GM19239 (cell line): ENCODE measurements at places on chromosomes 7 and 10.

- DNase-seq = no peak
These were observed 64.9 kb downstream of the GPR37 start for GRCh38 chr7:124700655-124701054.

- DNase-seq = no peak
These were observed 181.1 kb upstream of the IMMP2L start for GRCh38 chr7:111743244-111743847.

- no peak for DNase-seq
These were observed 369.7 kb downstream of the PLXNA4 start for GRCh38 chr7:132206594-132206993.

DNA sequence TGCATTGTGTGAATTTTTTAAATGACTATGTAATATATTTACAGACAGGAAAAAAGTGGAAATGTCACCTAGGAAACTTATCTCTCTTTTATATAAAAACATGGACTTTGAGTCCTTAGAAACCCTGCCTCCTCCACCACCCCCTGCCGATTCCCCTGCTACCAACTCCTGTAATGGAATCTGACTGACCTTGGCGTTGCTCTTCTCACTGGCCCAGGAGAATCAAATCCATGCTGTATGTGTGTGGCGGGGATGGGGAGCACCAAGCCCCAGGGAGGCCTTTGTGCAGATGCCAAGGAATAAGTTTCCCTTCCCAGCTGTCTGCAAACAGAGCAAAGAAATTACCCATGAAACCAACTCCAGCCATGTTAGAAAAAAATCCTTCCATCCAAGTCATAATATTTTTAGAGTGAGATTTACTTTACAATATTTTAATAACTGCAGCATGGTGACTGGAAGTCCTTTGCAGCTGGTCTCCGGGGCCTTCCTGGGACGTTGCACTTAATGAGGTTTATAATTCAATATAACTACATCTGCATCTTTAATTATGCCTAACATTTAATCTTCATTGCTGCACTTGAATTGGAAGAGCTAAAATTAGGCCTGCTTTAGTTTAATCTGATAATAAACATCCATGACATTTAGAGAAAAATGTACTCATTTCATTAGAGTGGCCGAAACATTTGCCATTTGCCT is 111.4 kb upstream of the CACUL1 start:
- DNase-seq = no peak

- no peak for DNase-seq
These were observed 2.1 kb upstream of the PBLD start for GRCh38 chr10:68334672-68335467.

GRCh38 chr10:132297526-132297925 is 10.2 kb downstream of the STK32C start:
- no peak for DNase-seq

DNA sequence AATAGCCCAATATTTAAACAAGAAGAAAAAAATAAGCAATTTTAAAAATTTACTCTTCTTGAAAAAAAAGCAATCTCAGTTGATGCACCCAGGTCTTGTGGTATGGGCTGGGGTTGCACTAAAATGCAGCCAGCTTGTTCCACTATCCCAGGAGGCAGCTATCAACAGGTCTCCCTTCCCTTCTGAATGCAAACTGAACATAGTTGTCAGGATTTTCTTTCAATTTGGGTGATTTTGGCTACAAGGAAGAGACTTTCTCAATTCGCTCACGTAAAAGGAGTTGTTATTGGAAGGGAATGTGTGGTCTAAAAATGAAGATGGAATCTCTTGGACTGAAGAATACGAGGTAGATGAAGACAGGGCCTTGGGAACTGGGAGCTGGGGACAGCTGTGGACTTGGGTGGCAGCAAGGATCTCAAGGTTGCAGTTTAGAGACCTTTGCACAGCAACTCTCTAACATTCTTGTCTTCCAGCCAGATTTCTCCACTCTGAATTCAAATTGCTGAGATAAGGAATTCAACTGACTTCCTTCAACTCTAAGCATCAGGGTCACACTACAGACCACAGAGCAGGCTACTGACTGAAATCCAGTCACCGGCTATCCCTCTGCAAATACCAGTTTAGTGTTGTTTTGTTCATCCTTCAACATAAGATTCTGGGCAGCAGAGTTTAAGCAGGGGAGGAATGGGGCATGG is 3.1 kb upstream of the TMEM26 start:
- DNase-seq = no peak

GRCh38 chr7:151940048-151940811 is 16.0 kb upstream of the GALNTL5 start:
- DNase-seq = no peak

DNA sequence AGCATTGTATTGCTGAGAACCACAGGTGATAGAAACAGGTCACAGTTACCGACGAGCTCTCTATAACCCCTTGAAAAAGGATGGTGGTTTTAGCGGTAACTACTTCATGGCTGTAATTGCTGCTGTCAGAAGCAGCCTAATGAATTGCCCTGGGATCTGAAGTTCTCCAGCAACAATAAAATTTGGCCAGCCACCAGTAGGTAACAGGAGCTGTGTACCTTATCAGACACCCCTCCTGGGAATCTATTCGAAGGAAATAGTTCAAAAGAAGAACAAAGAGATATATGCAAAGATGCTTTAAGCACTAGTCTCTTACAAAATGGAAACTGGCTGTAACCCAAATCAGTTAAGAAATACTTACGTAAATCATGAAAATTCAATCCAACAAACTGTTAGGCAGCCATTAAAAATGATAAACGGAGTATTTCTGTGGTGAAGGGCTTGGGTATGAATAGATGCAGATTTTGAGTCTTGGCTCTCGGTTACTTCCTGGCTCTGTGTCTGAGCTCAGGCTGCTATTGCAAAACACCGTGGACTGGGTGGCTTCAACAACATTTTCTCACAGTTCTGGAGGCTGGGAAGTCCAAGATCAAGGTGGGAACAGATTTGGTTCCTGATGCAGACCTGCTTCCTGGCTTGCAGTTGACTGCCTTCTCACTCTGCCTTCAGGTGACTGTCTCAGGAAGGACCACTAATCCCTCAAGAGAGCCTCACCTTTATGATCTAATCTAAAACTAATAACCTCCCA is 1.6 kb downstream of the MSRB2 start:
- no peak for DNase-seq

DNA sequence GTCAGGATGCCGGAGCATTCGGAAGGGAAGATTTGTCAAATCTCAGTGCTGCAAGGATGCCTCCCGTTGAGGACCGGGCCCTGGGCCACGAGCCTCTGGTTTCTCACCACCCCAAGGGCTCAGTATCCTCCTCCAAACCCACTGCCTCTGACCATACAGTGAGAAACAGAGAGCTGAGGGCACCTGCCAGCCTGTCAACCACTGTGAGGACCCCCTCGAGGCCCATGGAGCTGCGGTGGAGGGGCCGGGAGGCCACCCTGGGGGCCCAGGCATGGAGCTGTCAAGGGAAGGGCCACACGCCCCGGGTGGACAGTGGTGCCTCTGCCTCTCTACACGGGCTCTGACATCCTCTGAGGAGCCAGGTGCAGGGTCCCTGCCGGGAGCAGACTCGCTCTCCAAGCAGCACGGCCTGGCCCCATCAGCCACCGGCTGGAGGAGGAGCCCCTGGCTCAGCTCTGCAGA is 248.0 kb upstream of the TCERG1L start:
- DNase-seq = no peak

DNA sequence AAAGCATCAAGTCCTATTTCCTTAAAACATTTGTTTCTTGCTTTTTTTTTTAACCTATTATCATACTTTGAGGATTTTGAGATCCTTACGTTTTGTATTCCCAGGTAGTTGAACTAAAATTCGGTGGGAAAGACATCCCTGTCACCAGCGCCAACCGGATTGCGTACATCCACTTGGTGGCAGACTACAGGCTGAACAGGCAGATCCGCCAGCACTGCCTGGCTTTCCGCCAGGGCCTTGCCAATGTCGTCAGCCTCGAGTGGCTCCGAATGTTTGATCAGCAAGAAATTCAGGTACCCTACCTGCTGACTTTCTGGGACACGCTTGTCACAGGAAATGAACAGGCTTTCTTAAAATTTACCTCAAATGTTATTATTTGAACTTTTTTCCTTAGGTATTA is 83.0 kb upstream of the DNAJB6 start:
- no peak for DNase-seq

DNA sequence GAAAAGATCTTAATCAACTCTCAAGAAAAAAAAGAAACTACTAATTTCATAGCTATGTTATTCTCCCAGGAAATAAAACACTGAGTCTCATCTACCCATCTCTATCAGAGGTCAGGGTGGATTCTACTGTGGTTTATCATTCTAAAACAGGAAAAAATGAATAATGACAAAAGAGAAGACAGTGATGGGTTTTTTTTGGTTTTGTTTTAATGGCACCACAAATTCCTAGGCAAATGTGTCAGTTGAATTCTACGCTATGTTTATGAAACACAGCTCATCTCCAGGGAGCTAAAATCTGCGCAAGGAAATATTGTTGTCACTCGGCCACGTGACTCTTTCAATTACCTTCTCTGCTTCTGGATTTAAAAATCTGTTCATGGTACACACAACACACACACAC is 393.4 kb upstream of the SORCS1 start:
- DNase-seq = no peak

GRCh38 chr7:113657603-113658002 is 261.2 kb downstream of the PPP1R3A start:
- DNase-seq = no peak

- DNase-seq = no peak
These were observed 129.3 kb downstream of the GLI3 start for GRCh38 chr7:42107484-42108240.

DNA sequence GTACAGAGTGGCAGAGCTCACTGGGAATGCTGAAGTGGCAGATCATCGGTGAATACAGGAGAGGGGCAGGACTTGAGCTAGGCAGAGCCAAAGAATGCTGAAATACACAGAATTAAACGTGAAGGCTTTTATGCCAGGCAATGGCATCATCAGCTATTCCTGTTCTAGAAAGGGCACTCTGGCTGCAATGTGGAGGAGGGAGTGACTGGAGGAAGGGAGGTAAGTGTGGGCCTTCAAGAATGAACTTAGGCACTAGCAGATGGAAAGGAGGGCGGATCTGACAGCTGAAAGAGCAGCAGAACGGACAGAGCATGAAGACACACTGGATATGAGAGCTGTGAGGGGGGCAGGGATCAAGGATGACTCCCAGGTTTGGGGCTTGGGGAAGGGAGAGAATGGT is 12.0 kb upstream of the TM9SF3 start:
- DNase-seq = no peak

GRCh38 chr10:16987206-16987621 is 142.4 kb downstream of the CUBN start:
- DNase-seq = no peak

DNA sequence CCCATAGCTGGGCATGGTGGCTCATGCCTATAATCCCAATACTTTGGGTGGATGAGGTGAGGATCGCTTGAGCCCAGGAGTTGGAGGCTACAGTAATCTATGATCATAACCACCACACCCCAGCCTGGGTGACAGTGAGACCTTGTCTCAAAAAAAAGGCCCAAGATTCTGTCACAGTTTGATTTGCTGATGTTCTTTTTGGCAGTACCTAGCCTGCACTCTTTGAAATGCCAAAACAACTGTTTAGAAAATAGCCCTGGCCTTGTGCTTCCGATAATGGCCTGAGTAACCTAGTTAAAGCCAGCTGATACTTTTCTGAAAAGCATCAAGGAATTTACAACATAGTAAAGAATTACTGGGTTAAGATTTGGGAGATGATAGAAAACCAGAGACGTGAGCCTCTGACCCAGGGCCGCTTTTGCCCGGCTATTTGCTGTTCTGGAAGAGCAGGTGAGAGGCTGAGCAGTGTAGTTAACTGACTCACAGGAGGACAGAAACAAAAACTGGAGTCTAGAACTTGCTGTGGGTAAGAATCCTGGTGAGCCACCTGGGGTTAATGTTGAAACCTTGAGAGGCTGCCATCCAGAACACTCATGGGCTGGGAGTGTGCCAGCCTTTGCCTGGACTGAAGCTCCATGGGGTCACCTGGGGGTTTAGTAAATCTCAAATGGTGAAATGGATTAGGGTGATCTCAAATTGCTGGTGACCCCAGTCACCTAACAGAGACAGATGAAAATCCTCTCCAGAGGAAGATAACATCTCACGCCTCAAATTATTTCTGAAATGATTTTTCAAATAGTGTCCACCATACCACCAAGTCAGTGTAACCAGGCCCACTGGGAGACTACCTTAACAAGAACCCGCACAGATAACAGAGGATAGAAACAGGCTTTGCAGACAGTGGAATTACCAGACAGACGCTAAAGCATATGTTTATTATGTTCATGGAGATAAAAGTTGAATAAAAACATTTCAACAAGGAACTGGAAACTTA is 51.8 kb downstream of the GALNT11 start:
- DNase-seq = no peak

DNA sequence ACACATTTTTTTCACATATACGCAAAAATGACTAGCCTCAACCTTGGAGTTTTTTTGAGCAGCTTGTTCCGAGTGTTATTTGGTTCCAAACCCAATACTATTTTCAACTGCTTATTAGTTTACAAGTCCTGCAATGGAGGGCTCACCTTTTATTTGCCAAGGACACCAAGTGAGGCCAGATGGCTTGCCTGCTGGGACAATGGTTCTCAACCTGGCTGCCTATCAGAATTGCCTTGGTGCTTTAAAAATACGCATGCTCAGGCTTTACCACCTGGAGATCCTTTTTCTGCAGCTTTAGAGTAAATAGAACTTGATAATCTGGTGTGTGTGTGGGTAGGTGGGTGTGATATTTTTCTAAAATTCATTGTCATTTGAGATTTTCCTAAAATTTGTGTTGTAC is 276.8 kb downstream of the MTERF1 start:
- DNase-seq = no peak

- no peak for DNase-seq
These were observed 112.0 kb downstream of the NPTX2 start for GRCh38 chr7:98729121-98729520.

- DNase-seq = no peak
These were observed 79.8 kb downstream of the CHN2 start for GRCh38 chr7:29274146-29275017.

DNA sequence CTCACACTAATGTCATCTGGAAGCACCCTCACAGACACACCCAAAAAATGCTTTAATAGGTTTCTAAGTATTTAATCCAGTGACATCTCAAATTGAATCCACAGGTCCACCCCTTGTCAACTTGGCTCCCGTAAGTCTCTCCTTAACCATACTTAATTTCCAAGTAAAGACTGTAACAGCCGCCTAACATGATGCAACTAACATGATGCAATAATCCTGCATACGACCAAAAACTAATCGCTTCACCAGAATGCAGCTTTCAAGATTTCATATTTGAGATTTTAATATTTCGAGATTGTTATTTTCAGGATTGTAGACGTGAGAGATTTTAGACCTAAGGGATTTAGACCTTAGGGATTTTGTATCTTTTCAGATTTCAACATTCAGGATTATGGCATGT is 3.7 kb upstream of the HDAC9 start:
- DNase-seq = no peak
